ENCODE measurements at places on chromosomes 16 and 17.

GRCh38 chr16:85112364-85112763, at the start of gene CIBAR2:
TSS of gene CIBAR2 (minus strand) at chr16:85112472. CDS start at chr16:85112352, 120 bp downstream.
- no peak for DNase-seq

DNA sequence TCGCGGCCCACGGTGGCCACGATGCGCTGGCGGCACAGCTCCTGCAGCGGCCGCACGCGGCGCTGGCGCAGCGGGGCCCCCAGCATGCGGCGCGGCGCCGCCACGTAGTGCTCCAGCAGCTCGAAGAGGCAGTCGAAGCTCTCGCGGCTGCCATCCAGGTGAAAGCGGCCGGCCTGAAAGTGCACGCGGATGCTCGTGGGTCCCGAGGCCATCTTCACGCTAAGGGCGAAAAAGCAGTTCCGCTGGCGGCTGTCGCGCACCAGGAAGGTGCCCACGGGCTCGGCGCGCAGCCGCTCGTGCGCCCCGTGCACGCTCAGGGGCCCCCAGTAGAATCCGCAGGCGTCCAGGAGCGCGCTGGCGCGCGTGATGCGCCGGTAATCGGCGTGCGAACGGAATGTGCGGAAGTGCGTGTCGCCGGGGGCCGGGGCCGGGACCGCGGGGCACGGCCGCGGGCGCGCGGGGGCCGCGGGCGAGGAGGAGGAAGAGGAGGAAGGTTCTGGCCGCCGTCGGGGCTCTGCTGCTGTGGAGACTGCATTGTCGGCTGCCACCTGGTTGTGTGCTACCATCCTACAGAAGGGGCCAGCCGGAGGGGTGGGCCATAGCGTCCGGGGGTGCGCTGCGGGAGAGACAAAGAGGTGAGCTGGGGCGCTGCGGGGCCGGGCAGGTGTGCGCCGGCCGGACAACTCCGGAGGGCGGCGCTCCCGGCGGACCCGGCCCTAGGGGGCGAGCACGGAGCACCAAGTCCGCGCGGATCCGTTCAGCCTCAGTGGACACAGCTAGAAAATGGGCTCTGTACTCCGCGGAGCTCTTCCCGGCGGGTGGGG, 879 bp downstream of the SOCS1 start:
- peak; percentile 77 for DNase-seq

DNA sequence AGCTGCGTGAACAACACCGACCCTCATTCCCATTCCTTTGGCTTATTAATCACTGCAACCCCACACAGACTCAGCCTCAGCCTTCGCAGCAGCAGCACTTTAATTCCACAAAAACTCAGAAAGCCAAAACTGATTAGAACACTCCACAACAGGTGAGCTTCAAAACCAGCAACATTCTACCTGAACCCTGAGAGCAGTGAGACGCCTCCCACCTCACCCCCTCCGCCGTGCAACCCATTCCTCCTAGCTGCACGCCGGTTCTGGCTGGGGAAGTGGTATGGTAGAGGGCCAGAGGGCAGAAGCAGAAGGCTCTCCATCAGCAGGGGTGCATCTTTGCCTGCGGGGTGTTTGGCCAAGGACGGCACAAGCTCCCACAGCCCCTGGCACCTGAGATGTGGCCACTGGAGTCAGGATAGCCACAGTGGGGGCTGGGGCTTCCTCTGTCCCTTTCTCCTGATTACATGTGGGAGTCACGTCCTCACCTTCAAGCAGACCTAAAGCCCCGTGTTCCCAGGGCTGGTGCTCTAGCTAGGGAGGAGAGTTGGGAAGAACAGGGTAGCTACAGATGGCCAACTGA, 1.6 kb downstream of the BORCS6 start:
- DNase-seq = peak; percentile 37

DNA sequence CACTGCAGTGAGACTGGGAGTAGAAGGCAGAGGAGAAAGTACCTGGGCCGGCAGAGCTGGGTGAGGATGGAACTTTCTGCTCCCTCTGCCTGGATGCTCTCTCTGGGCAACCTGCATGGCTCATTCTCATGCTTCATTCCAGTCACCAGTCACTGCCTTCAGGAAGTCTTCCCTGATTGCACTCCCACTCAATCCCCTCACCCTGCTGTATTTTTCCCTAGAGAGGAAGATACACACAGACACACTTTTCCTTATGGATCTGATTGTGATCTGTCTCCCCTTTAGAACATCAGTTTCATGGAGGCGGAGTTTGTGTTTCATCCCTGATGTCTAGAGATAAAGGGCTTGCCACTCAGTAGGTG, 44.9 kb downstream of the MEAK7 start:
- DNase-seq = no peak

- DNase-seq = no peak
Measured at GRCh38 chr17:1727258-1727789, 2.8 kb downstream of the WDR81 start.

DNA sequence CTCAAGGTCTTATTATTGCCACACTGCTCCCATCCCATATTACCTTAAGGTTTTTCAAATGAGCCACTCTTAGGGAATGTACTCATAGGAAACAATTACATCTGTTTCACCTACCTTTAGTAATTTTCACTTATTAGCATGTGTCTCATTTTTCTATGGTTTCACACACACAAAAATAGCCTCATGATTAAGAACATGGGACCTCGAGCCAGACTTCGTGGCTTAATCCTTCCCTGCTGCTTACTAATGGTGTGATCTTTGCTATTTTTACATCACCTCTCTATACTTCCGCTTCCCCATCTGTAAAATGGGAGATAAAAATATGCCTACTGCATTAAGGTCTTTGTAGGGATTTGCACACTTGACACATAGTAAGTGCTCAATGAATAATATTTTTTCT, 38.5 kb downstream of the OTOA start:
- DNase-seq = no peak

- no peak for DNase-seq
Measured at GRCh38 chr16:1182316-1182671, 29.4 kb downstream of the CACNA1H start.

DNA sequence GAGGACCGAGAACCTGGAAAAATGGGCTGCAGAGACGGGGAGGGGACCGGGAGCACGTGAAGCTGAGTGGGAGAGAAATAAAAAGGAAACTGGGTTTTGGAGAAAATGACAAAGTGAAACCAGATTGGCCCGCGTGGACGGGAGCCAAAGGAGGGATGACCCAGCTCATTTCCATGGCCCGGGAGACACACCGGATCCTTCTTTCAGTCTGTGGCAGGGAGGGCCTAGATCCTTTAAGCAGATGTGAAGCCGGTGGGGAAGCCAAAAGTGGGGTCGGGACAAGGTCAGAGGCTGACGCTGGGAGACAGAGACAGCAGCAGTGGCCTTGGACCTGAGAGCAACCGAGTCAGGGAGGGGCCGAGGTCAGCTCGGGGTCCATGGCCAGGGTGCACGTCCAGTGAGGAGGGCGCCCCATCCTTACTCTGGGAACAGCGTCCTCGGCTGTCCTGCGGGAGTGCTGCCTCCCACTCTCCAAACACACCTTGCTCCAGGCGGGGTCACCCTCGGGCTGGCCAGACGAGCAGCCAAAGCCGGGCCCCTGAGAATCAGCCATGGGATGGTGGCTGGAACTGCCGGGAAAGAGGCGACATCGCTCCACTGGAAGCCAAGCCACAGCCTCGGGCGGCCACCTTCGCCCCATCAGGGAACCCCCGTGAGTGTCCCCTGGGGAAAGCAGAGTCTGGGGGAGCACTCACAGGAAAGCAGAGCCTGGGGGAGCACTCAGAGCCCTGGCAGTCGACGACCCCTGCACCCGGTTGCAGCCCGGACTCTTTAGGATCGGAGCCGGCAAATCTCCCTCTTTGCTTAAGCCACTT, 17.3 kb downstream of the CA5A start:
- no peak for DNase-seq

- peak; percentile 39 for DNase-seq
Measured at GRCh38 chr17:47204722-47205418, 4.3 kb upstream of the MYL4 start.

- DNase-seq = peak; percentile 58
Measured at GRCh38 chr17:7632492-7632894, 2.6 kb downstream of the SHBG start.

DNA sequence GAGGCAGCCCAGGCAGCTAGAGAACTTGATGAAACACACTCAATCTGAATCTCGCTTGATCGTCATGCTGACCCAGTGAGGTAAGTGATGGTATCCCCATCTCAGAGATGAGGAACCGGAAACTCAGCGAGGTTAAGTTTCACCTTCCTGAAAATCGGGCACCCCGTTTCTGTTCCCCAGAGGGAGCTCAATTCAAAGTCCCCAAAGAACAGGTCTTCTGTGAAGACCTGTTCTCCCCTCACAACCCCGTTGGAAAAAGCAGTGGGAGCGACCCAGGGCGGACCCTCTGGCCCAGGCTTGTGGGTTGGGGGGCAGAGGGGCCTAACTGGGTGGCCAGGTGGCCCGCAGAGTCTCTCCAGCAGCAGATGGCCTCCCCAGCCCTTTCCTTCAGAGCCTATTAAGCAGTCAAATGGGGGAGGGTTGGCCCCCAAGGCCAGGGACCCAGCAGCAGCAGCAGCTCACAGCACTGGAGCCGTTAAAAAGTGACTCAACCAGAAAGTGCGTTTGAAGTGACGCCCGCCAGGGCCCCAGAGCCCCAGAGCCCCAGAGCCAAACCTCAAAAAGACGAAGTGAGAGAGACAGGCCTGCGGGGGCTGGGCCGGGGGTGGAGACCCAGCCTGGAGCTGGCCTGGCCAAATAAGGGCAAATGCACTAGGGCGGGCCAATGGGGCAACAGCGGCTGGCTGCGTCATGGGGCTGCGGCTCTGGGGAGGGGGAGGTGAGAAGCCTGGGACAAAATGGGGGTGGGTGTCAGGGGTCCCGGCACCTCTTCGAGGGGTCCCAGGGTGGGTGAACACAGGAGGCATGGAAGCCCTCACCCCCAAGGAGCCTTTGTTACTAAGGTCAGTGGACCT, 9.2 kb upstream of the TSPOAP1 start:
- peak; percentile 96 for DNase-seq

DNA sequence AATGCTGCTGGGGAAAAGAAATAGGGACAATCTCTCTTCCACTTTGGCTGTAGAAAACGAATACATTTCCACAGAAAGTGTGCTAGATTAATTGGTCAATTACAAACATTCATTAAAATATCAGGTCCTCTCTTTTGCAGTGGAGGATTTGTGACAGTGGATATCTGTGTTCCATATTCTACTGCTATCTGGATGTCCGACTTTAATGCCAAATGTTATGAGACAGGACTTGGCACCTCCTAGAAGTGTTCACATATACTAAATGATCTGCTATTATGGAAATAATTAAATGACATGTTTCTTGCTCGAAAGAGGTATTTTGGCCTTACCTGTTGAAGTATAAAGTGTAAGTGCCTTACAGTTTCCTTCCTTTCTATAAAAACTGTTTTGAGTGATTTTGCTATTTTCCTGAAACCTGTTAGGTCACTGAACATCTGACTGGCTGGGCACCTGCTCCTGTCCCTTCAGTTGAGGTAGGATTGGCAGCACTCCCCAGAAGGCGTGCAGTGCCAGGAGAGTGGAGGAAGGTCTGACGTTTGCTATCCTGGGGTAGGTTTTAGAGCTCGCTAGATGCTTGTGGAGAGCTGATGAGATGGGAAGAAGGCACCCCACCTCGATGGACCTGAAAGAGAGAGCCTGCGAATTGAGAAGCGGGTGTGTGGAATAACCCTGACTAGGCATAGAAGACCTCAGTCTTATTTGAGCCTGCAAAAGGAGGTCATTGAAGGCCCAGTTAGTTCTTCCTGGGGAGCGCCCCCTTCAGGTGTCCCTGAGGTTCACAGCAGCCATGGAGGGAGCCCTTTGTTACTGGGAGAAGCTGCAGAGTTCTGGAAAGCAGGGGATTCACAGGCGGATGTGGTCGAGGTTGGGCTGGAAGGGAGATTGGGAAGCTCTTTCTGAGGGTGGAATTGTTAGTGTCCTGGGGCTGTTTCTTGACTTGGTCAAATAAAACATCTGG, 159.4 kb upstream of the ZNF267 start:
- no peak for DNase-seq
